ENCODE measurements at places on chromosomes 7 and 10. TPM values are rescaled to one million over a fixed set of nuclear protein-coding genes. Genes with fewer than 3 reads are reported as not detected.

Gene DNAJC12
- polyA plus RNA-seq = 10.6 TPM

Gene ADAMTS14
- polyA plus RNA-seq = 17.3 TPM

Gene HMX3
- not detected for polyA plus RNA-seq

Gene RNF148
- not detected for polyA plus RNA-seq

Gene LRRTM3
- 1.9 TPM for polyA plus RNA-seq

Gene NKX1-2
- not detected for polyA plus RNA-seq

GRCh38 chr10:76085002-76085816 is 653.8 kb downstream of the LRMDA start:
- peak; percentile 95 for DNase-seq

- peak; percentile 78 for DNase-seq
Observed at GRCh38 chr7:26584987-26585665, 279.3 kb downstream of the SKAP2 start.

DNA sequence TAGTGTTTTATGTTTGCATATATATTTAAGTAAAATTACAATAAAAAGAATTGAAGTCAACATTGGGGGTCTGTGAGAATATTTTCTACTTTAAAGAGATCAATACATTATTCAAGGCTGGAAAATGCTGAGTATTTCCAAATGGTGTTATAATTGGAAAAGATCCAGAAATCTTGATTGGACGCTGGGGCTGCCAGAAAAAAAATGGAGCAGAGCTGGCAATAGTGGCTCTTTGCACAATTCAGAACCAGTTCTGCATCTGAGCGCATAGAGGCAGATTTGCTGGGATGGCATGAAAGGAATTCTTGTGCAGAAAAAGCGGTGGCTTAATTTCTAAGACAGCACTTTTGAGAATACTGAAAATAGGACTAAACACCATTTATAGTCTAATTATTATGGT is 10.8 kb upstream of the VWC2 start:
- no peak for DNase-seq

DNA sequence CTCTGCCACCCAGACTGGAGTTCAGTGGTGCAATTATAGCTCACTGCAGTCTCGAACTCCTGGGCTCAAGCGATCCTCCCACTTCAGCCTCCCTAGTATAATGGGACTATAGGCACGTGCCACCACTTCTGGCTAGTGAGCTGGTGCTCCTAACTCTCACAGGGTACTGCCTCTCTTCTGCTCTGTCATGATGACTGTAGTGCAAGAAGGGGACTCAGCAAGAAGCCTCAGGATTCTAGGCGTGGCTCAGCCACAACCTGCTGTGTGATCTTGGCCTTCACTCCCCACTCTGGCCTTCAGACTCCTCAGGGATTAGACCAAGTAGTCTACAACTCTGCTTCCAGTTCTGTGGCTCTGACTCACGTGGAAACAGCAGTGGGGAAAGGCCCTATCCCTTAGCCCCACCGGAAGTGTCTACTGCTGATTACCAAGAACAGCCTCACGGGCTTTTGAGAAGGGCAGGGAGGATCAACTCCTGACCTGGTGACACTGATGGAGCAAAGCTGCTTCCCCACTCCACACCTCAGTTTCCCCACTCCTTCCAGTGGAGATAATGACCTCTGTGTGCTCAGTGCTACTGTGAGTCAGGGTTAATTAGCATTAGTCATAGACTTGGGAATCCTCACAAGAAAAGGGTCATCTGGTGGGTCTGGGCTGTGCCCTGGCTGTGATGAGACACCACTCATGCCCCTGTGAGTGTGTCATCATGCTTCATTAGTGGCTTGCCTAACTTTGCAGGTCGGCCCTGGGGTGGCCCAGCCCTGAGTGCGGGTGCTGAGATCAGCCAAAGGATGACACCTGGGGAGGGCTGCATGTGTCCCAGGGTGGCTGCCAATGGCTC is 41.1 kb downstream of the ZC3HC1 start:
- DNase-seq = no peak

DNA sequence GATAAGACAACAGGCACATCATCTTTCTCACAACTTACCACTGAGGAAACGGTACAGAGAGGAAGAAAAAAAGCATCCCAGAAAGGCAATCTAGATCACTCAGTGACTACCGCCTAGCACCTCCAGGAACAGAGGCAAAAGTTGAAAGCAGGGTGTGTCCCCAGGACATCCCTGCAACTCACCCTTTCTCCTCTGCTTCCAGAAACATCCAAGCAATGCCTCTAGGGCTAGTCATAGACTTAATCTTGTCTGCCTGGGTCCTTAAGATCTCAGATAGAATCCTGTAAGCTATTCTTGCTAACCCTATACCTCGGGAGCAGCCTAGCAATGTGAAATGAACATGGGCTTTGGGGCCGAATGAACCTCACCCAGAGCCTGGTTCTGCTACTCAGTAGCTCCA is 18.8 kb upstream of the PDCD4 start:
- DNase-seq = no peak

GRCh38 chr10:117807441-117807840 is 239.3 kb downstream of the RAB11FIP2 start:
- no peak for DNase-seq

GRCh38 chr10:124063750-124064603 is 29.4 kb downstream of the CHST15 start:
- DNase-seq = peak; percentile 54

- DNase-seq = no peak
Observed at GRCh38 chr10:101120520-101120883, 10.6 kb upstream of the TLX1 start.

DNA sequence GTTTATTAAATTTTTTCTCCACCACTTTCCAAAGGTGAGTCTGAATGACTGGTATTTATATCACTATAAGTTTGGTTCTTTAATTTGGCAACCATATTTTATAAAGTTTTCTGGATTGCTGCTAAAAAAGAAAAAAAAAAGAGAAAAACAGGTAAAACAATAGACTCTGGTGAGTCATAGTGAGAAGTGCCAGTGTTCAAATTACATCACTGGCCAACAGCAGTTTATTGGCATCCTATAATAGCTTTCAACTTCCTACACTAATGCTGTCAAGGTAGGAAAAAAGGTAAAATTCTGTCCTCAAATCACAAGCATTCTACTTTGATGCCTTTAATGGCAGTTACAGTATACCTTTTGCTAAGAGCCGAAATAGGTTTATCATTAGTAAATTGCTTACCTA is 808.8 kb downstream of the GRM8 start:
- DNase-seq = no peak

GRCh38 chr7:148478551-148478950 is 112.0 kb upstream of the C7orf33 start:
- DNase-seq = no peak

DNA sequence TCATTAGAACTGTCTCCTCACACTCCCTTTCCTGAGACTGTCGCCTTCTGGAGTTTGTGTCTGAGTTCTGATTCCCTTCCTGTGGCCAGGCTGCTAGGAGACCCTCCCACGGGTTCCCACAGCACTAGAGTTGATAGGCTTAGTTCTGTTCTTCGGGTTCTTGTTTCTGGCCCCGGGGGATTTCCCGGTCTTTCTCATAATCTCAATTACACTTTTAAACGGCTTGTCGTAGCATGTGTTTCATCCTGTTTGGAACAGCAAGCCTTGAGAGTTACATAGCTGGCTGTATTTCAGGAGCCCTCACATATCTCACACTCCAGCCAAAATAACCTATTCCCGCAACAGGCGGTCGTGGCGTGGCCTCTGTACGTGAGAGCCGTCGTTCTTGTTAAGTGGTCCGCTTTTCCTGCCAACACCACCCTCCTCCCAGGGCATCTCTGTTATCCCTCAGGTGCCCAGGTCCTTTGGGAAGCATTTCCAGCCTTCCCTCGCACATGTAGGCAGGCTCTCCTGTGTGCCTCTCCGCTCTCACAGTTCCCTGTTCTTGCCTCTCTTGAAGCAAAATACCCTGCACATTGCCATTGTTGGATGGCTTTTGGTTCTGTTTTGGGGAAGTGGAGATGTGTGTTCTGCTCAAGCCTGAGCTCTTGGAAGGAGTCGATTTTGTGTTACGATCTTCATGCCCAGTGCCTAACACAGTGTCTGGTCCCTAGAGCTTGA is 46.0 kb downstream of the CDC123 start:
- DNase-seq = peak; percentile 59

DNA sequence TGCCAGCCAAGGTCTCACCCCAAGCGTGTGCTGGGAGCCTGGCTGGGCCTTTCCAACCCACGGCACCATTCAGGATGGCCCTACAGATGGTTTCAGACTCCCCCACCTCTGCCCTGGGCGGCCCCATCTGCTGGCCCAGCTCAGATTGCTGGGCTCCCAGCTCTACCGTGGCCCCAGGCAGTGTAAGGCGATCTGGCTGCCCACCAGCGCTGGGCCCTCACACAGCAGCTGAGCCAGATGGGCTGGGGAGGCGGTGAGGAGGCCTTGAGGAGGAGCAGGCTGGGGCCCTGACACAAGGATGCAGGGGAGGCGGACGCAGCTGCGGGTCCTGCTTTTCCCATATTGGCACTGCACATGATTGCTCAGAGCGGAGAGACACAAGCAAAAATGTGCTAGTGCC is 162.8 kb downstream of the NRF1 start:
- peak; percentile 59 for DNase-seq

Measured in muscle of leg (tissue), 16 donors.